ENCODE measurements at places on chromosomes 13 and 19. TPM values are rescaled to one million over a fixed set of nuclear protein-coding genes. Genes with fewer than 3 reads are reported as not detected.

Gene C1QTNF9
- not detected for total RNA-seq

Gene ENOX1
- 2.0 TPM for total RNA-seq

Gene ATP4A
- total RNA-seq: not detected

Gene CYP2A6
- 2.0 TPM for total RNA-seq

Gene ZSWIM4
- 7.4 TPM for total RNA-seq

Gene CRX
- not detected for total RNA-seq

Gene EMP3
- total RNA-seq: 123 TPM

Gene PRR22
- total RNA-seq: 2.7 TPM

Gene KCNN1
- total RNA-seq: not detected

Gene PSG3
- total RNA-seq: not detected

Gene COX7A1
- total RNA-seq: 64.2 TPM

Gene PTGIR
- 6.9 TPM for total RNA-seq

Gene KIR3DL2
- not detected for total RNA-seq

Gene ADAMTSL5
- 3.3 TPM for total RNA-seq

Gene EBI3
- 1.7 TPM for total RNA-seq

Gene ZNF208
- 6.4 TPM for total RNA-seq

Gene PSG11
- total RNA-seq: not detected

Gene SIGLEC5
- 3.1 TPM for total RNA-seq

Gene SIGLEC8
- total RNA-seq: 3.0 TPM

Gene CEACAM19
- 7.7 TPM for total RNA-seq

Gene LRP3
- 13.8 TPM for total RNA-seq

Gene PCSK4
- total RNA-seq: 7.4 TPM

Gene OR7C1
- 0.18 TPM for total RNA-seq

Gene MEF2B
- total RNA-seq: 2.7 TPM

Gene FLT1
- 41.9 TPM for total RNA-seq

Gene SYNGR4
- not detected for total RNA-seq

Gene CDC34
- total RNA-seq: 40.0 TPM

Gene GNA15
- 24.2 TPM for total RNA-seq

Gene STK11
- total RNA-seq: 50.5 TPM

All from lower lobe of right lung (tissue), 2 donors.